Activated CD4-positive, CD25-positive, alpha-beta regulatory T cell (primary cell): ENCODE measurements at places on chromosomes 3 and 15.

GRCh38 chr15:78565951-78566774, 843 bp downstream of the CHRNA5 start:
- DNase-seq: no peak

GRCh38 chr3:5122741-5123706, 932 bp downstream of the ARL8B start:
- no peak for DNase-seq

DNA sequence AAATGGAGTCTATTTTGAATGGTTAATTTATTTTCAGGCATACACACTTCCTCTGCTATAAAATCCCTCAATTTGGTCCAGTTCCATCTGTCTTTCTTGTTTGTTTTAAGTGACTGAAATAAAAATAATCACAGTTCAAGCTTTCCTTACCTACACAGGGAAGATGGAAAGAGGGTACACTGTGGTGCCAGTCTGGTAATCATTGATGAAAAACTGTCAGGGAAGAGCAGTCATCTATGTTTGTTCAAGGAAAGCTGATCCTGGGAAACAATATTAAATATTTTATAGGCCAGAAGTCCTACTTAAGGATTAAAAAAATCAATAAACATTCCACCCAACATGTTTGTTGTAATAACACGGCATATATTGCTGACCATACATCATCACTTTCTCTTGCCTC, 115.2 kb upstream of the KCNMB2 start:
- DNase-seq: no peak

DNA sequence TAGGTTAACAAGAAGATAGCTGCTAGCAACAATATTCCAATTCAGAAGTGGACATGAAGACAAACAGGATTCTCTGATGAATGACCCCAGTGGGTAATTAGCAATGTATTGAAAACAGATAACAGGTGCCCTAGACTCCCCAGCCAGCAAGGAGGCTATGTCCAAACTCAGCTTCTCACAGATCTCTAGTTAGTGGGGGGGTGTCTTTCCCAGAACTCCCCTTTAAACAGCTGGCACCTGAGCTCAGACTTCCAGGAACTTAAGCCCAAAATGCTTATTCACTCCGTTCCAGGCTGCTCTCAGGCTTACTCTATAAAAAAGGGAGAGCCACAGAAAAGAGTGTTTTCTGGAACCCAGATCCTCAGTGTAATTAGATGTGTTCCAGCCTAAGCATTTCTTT, 423.0 kb upstream of the THBS1 start:
- DNase-seq: no peak

GRCh38 chr15:70329179-70329578, 231.5 kb upstream of the TLE3 start:
- DNase-seq: no peak

GRCh38 chr15:51121118-51121517, 26.4 kb upstream of the TNFAIP8L3 start:
- DNase-seq: no peak

- no peak for DNase-seq
Observed at GRCh38 chr3:146543461-146544001, 876 bp downstream of the PLSCR1 start.

DNA sequence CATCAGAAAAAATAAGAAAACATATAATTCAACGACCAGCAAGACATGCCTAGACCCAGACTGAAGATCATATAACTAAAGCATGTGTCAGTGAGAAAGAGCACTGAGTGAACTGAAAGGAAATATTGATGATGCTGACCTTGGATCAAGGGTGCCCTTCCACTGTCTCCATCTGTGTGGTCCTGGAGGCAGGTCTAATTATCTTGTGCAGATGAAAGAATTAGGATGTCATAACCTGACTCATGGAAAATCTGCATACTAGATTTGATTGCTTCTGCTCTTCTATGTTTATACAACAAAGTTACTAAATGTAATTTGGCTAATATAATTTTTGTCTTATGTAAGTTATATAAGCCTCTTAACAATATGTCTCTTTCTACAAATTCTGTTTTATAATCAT, 264.6 kb upstream of the TGFBR2 start:
- DNase-seq: no peak

DNA sequence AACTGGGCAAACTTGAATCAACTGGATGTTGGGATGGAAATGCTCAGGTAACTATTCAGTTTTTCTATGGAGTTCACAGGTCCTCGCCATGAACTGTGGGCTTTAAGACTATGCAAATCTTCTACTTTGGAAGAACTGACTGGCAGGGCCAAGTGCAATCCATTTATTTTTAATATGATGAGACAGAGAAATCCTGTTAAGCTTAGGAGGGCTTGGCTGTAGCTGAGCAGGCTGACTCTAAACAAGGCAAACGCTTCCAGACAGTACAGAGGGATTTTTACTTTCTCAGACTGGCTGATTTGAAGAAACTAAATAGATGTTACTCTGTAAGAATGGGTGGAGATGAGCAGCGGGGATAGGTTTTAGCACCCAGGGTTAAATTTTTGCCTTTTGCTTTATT, 194.2 kb upstream of the ICE2 start:
- no peak for DNase-seq

GRCh38 chr3:141250828-141251227, 19.2 kb downstream of the PXYLP1 start:
- DNase-seq: no peak

DNA sequence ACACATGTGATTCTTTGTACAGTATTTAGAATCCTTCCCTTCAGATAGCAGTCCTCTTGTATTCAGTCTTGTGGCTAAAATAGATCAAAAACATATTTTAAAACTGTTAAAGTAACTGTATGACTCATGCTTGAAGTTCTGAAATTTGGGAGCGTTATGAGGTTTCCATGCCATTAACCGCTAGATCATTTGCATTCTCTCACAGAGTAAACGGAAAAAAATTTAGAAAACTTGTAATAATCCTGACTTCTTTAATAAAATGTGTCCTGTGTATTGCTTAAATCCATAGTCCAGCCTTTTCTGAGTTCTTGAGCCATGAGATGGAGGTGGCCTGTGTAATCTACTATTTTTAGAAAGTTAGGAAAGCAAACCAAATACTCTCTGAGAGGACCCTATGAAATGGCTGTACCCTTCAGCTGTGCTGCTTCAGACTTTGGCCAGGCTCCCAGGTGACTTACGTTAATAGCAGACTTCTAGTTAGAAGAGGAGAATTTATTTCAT, 33.8 kb downstream of the MBNL1 start:
- no peak for DNase-seq

DNA sequence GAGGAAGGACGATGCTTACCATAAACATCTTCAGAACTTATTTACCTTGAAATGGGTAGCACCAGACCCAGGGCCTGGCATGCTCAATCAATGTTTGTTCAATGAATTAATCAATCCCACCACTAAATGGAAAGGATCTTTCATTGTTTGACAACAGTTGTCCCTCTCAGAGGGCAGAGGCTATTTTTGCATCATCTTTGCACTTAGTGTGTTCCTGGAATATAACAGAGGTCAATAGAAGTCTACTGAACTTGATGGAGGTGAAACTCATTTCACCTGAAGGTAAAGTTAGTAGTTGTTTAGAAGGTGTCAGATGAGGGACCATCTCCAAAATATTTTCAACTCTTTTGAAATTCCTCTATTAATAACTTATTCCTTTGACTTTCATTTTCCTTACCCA, 36.9 kb upstream of the LACTB start:
- no peak for DNase-seq

DNA sequence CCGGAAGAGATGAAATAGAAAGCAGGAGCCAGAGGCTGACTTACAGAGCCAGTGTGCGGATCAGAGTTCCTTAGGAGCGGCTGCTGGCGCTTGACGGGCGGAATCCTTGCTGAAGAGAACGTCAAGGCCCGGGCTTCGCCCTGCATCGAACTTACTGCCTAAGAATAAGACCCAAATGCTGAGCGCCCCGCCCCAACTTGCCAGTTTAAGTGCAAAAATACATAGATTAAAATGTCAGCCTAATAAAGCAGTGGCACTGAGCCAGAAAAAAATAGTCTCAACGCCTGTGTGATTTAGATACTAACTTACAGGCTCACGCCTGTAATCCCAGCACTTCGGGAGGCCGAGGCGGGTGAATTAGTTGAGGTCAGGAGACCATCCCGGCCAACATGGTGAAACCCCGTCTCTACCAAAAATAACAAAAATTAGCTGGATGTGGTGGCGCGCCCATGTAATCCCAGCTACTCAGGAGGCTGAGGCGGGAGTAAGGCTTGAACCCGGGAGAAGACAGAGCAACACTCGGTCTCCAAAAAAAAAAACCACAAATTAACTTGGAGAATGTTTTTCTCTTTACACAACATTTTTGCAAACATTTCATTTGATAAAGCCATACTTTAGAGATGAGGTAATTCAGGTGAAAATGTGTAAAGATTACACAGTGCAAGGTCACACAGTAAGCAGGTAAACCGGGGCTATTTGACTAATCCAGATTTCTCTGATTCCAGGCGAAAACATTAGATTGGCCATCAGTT, 1.2 kb upstream of the UBP1 start:
- no peak for DNase-seq

DNA sequence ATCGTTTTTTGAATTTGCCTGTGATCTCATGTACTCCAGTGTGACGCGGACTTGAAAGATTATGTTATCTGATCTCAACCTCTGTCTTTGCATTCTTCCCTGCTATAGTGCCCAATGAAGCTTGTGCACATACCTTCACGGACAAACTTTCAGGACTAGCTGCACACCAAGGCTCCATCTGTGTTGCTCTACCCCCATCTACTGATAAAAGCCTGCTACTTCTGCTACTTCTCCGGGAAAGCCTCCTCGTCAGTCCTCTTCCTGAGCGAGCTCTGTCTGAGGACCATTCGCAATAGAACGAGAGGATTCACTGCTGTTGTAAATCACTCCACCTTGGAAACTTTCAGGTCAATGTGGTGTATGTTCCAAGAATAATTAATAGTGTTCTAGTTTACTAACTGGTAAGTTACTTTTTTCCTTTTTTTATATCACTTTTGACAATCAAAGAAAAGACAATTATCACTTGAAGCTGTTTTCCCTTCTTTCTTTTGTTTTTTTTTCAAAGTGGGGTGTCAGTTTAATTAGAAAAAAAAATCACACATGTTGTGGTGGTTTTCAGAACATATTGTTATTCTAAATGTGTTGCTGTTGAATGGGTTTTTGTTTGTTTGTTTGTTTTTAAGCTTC, 217.6 kb downstream of the ARRDC4 start:
- no peak for DNase-seq

DNA sequence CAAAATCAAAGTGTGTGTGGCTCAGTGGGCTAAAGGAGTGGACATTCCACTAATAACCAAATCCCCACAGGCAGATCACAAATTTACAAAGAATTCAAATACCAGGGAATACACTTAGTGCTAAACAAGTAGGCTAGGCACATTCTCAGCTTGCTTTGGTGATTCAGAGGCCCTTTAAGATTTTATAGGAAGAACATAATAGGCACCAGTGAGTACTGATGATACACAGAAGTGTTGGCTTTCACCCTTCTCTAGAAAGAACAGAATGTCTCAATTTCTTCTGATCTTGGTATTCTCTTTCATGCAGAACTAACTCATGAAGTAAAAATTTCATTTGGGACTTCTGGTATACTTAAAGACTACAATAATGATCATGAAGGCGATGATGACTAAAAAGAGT, 55.0 kb downstream of the POLR2M start:
- no peak for DNase-seq

DNA sequence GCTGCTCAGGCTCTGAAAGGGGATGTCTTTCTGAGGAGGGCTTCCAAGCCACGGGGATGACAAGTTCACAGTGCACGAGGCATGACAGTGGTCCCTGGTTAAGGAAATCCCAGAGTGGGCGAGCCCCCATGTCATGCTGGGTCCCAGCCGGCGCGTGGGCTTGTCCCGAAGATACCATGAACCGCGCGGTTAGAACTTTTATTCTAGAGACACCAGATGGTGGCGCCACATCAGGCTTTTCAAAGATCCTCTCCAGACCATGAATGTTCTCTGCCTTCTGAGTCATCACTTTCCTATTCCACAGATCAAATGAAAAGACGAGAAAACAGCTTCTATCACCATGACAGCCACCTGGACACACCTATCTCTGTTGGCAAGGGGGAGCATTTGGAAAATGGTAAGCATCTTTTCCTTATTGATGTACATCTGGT, 227.8 kb upstream of the LYSMD4 start:
- no peak for DNase-seq

DNA sequence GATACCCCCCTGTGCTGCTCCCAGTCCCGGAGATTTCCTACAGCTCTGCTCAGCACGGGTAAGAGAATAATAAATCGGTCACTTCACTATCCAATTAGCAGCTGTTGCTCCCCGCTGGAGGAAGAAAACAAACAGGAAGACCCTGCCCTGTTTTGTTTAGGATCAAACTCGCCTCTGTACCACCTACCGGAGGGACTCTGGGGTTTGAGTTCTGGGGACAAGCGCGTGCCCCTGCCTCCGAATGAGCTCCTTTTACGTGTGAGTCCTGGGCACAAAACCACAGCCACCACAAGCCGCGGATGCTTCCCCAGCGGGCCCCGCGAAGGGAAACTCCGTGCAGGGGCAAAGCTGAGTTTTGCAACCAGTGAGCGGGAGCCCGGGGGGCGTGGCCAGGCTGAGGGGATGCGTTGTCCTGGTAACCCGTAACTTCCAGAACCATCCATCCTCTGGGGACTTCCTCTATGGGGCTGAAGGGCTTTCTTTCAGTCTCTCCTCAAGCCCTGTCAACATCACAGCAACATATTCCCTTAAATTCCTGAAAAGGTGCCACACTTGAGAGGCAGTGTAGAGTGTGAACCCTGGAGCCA, 315.7 kb upstream of the PROK2 start:
- DNase-seq: peak; percentile 52

DNA sequence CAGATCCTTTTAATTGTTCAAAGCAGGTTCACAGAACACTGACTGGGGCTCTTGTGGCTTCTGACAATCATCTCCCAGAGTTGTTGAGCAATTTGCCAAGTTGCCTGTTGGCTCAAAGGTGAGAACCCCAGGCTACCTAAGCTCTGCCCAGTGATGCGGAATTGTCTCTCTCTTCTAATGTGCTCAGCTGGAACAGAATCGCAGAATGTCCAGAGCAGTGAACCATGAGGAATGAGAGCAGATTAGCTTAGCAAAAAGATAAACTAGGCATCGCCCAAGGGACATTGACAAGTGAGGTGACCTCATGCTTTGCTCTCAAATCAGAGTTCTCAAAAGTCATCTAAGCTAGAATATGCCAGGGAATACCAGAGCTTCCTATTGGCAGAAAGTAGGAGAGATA, 148.1 kb downstream of the WDR76 start:
- DNase-seq: no peak

GRCh38 chr3:169256796-169257522, 406.6 kb downstream of the MECOM start:
- no peak for DNase-seq

- DNase-seq: no peak
Observed at GRCh38 chr15:59687836-59688235, 1.3 kb downstream of the BNIP2 start.

- DNase-seq: no peak
Observed at GRCh38 chr15:45827766-45828165, 192.9 kb downstream of the SQOR start.

- no peak for DNase-seq
Observed at GRCh38 chr3:71128961-71129360, 454.6 kb downstream of the FOXP1 start.

DNA sequence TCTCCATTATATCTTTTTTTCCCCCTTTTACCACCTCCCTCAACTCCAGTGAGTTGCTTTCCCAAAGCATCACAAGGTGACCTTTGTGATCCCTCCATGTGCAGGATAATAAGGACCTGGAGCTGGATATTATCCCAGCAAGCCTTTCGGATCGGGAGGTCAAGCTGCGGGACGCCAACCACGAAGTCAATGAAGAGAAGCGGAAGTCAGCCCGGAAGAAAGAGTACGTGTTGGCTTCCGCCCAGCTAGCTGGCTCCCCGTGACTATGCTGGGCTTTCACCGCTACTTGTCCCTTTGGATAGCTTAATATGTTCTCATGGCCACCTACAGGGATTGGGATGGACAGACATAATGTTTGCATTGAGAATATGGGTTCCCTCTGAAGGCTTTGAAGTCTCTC, 273.7 kb upstream of the UMPS start:
- no peak for DNase-seq
